ENCODE measurements at places on chromosomes 12 and 14. TPM values are rescaled to one million over a fixed set of nuclear protein-coding genes. Genes with fewer than 3 reads are reported as not detected.

KRT6C gene
- total RNA-seq = not detected

TAS2R20 gene
- not detected for total RNA-seq

PRH2 gene
- not detected for total RNA-seq

SERPINA5 gene
- not detected for total RNA-seq

LGR5 gene
- not detected for total RNA-seq

BEST3 gene
- total RNA-seq = 0.67 TPM

KANSL2 gene
- total RNA-seq = 41.1 TPM

CLEC2A gene
- total RNA-seq = not detected

MYF5 gene
- total RNA-seq = not detected

GALNT9 gene
- total RNA-seq = 7.5 TPM

COA8 gene
- 52.6 TPM for total RNA-seq

SOAT2 gene
- 0.26 TPM for total RNA-seq

NPFF gene
- not detected for total RNA-seq

NKX2-1 gene
- total RNA-seq = 0.04 TPM

ACSM4 gene
- total RNA-seq = not detected

SOS2 gene
- 12.6 TPM for total RNA-seq

PTPRB gene
- 1.0 TPM for total RNA-seq

TRIM9 gene
- 10.1 TPM for total RNA-seq

DDX47 gene
- 100 TPM for total RNA-seq

BMP4 gene
- total RNA-seq = 3.0 TPM

ATXN7L3B gene
- 19.4 TPM for total RNA-seq

TAS2R13 gene
- total RNA-seq = not detected

NDRG2 gene
- 3.2 TPM for total RNA-seq

IL22 gene
- total RNA-seq = not detected

ATL1 gene
- 5.0 TPM for total RNA-seq

NID2 gene
- total RNA-seq = 15.1 TPM

AKAP6 gene
- total RNA-seq = 0.41 TPM

ASIC1 gene
- total RNA-seq = 5.6 TPM

MRPL51 gene
- total RNA-seq = 322 TPM

ANKRD33 gene
- not detected for total RNA-seq

PTPN6 gene
- 14.4 TPM for total RNA-seq

HELB gene
- 2.1 TPM for total RNA-seq

GPD1 gene
- 0.39 TPM for total RNA-seq

SLC10A1 gene
- total RNA-seq = not detected

PPM1H gene
- total RNA-seq = 8.2 TPM

SMCO2 gene
- 0.36 TPM for total RNA-seq

KRT73 gene
- not detected for total RNA-seq

NRIP2 gene
- total RNA-seq = not detected

GNG2 gene
- 2.1 TPM for total RNA-seq

ADAM21 gene
- not detected for total RNA-seq

KICS2 gene
- total RNA-seq = 10.0 TPM

ZNF140 gene
- total RNA-seq = 11.3 TPM

RAD51AP1 gene
- total RNA-seq = 21.7 TPM

TEP1 gene
- 11.3 TPM for total RNA-seq

STYK1 gene
- 0.28 TPM for total RNA-seq
